ENCODE measurements at places on chromosomes 4 and X.

DNA sequence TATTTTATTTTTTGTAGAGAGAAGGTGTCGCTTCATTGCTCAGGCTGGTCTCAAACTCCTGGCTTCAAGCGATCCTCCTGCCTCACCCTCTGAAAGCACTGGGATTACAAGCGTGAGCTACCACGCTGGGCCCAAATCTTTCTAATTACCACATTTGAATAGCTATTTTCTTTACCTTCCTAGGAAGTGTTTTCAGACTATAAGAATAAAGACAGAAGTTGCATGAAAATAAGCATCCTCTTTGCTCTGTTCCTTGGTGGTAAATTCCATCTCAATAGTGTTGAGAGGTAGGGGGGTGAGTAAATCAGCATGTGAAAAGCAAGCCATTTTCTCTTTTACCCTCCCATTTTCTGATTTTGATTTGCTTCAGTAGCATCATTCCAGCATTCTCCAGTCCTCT lies 122.4 kb downstream of the LARP7 start:
- DNase-seq, result no peak

DNA sequence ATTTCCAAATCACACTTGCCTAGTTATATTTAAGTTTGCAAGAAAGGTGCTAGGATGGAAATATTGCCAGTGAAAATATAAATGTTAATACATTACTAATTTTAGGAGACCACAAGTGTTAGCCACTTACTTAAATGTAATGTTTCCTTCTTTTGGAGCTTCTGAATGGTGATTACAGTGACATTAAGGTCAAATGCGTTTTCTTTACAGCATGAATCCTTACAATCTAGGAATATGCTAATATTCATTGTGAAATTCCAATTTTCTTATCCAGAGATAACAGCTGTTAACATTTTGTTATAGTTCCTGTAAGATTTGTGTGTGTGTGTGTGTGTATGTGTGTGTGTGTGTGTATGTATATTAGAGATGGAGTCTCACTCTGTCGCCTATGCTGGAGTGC lies 70.2 kb upstream of the NUDT6 start:
- no peak for DNase-seq

- no peak for DNase-seq
Observed at GRCh38 chr4:526189-526909, 27.3 kb downstream of the PIGG start.

DNA sequence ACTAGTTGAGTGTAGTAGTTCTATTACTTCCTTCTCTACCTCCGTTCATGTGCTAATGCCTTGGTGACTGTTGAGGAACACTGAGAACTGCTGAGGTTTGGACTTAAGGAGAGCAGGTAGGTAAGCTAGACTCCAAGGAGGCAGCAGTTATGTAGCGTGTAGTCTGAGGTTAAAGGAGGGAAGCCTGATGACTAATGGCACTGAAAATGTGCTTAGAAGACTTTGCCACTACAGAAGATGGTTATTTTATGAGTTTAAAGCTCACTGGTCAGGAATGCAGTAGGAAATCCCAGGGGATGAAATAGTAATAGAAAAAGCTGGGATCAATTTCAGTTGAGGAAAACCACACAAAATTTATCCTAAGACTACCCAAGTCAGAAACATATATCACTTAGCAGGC lies 1077.3 kb downstream of the RAPGEF2 start:
- no peak for DNase-seq

- DNase-seq, result no peak
Observed at GRCh38 chr4:110287130-110287529, 88.7 kb upstream of the ELOVL6 start.

Data from stimulated activated CD4-positive, alpha-beta T cell treated with anti-CD3 and anti-CD28 coated beads, Interleukin-2, amount 100 ng/mL, for 4 hours (primary cell).